ENCODE measurements at places on chromosomes 2 and 18.

GRCh38 chr2:48734576-48735303 lies 20.8 kb downstream of the LHCGR start:
- DNase-seq, result no peak

DNA sequence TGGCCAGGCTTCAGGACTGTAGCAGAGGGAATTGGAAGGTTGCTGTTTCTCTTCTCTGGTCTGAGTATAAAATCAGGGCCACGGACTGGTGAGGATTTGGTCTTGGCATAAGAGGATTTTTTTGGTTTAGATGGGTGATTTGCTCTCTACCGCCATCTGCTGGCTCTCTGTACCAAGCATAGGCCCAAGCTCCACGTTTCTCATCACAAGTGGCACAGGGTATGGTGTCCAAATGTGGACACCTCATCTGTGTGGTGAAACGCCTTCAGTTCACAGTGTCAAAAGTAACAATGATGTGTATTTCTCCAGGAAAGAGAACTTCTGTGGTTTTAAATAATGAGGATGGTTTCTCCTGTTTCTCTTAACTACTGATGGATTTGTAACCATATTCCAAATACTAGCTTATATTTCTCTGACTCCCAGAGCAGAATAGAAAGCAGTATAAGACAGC lies 115.1 kb downstream of the EML6 start:
- peak; percentile 72 for DNase-seq

GRCh38 chr2:71919708-71920107 lies 228.0 kb downstream of the CYP26B1 start:
- DNase-seq, result no peak

GRCh38 chr2:207012461-207012860 lies 73.1 kb downstream of the CPO start:
- DNase-seq, result no peak

DNA sequence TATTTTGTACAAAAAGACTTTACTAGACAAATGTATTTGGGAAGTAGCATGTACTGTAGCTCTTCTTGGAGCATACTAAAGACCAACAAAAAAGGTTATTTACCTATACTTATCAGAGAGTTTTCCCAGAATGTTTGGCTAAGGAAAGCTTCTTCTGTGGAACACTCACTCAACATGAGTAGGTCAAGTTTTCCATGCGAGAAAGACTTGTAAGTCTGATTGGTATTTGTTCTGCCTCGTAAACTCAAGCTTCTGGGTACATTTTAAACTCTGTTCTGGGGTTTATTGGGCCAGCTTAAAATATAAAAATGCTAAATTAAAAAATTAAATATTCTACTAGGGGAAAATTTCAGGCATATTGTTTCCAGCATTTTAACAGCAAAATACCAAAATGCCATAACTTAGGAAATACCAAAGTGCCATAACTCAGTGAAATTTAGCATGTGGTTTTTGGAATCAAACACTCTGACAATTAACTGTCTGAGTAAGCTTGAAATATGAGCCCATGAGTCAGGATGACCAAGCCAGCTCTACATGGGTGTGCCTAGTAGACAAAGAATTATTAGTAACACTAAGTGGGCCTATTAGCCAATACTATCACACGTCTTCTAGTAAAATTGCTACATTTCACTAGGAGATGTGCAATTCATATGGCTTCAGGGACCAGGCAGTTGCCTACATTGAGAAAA lies 47.3 kb upstream of the SERPINE2 start:
- no peak for DNase-seq

- peak; percentile 63 for DNase-seq
Measured at GRCh38 chr2:98656800-98657199, 48.4 kb downstream of the UNC50 start.

DNA sequence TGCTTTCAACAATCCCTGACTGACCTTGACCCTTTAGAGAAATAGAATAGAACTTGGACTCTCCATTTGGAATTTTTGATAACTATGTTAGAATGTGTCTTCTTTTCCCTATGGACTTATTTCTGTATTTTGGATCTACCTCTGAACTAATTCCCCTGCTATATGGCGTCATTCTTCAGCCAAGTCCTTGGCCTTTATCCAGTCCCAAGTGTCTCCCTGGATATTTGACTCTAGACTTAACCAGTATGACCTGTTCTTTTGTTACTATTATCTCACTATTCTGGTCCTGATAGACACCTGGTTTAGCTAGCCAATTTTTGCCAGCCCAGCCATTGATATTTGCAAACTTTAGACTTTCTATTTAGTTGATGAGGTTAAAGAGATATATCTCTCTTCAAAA lies 186.8 kb downstream of the KCNS3 start:
- no peak for DNase-seq

GRCh38 chr2:133086176-133086575 lies 416.2 kb upstream of the LYPD1 start:
- no peak for DNase-seq
